Hepatic stellate cell (primary cell): ENCODE measurements at places on chromosomes 4 and X.

GRCh38 chrX:12153741-12154140, 15.5 kb downstream of the FRMPD4 start:
- DNase-seq = no peak

DNA sequence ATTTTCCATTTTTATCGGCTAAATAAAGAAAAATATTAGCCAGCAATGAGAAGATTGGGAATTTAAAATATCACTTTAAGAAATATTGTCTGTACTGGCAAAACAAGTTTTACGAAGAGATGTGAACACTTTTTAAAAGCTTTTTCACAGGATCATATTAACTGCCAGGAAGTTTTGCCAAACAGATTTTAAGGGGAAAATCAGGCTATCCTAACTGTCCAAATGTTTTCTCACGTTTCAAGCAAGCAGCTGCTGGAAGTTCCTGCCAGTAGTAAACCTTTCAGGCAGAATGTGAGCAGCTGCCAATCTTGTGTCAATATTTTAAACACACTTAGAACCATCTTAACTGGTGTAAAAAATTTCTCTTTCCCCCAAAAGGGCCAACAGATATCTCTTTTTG, 101.1 kb downstream of the ADGRL3 start:
- DNase-seq = no peak

DNA sequence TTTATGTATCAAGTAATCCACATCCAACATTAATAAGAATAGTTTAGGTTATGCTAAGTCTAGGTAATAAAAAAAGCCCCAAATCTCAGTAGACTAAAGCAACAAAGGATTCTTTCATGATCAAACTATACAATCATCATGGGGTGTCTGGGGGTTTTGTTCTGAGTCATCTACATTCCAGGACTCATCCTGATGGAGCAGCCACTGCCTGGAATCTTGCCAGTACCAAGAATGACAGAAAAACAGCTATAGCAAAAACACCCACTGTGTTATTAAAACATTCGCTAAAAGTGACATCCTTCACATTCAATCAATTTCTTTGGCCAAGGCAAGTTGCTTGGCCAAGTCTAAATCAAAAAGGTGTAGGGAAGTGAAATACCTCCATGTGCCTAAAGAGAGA, 3.9 kb upstream of the ARHGEF38 start:
- DNase-seq = no peak

- no peak for DNase-seq
These were observed 11.9 kb downstream of the TSC22D3 start for GRCh38 chrX:107763647-107764046.

DNA sequence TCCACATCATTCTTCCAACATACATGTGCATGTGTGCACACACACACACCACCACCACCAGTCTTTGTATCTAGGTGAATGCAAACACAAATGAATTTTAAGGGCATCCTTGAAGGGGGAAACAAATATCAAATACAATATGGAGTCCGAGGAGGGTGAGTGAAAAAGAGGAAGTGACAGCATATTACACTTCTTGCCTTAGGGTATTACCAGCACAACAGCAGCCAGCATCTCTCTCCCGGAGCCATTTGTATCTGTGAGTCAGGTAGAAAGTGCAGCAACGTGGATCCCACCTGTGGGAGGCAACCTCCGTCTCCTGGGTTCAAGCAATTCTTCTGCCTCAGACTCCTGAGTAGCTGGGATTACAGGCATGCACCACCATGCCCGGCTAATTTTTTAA, 483.2 kb downstream of the SMARCA1 start:
- DNase-seq = no peak

DNA sequence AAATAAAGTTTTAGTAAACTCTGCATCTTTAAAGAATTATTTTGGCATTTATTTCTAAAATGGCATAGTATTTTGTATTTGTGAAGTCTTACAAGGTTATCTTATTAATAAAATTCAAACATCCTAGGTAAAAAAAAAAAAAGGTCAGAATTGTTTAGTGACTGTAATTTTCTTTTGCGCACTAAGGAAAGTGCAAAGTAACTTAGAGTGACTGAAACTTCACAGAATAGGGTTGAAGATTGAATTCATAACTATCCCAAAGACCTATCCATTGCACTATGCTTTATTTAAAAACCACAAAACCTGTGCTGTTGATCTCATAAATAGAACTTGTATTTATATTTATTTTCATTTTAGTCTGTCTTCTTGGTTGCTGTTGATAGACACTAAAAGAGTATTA, 370 bp downstream of the ALB start:
- no peak for DNase-seq

DNA sequence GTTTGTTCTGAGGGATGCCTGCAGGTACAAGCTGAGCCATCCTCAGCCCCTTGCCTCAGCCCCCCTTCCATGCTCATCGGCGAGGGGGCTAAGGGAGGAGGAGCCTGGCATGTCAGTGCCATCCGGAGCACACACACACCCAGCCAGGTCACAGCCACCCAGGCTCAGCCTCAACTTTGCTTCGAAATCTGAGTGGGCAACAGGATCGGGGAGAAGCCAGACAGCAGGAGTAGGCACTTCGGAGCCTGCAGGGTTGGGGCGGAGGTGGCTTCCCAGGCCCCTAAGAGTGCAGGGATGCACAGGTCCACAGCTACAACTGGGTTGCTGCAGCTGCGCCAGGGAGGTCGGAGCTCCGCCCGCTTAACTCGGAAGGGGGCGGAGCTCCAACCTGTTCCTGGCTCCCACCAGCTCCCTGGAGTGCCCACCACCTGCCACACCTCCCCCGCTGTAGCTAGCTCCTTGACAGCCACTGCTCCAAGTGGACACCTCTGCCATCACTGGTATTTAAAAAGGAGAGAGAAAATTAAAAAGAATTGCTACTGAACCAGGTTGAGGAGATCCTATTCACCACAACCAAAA, 192.9 kb upstream of the GALNT7 start:
- no peak for DNase-seq

GRCh38 chrX:44447214-44447613, 95.4 kb downstream of the FUNDC1 start:
- no peak for DNase-seq

GRCh38 chr4:1759170-1759817, 33.8 kb upstream of the FGFR3 start:
- DNase-seq = no peak

- DNase-seq = no peak
These were observed 50.7 kb downstream of the UBE2NL start for GRCh38 chrX:143934542-143934941.

GRCh38 chr4:24211856-24212255, 322.0 kb upstream of the PPARGC1A start:
- no peak for DNase-seq

- peak; percentile 29 for DNase-seq
These were observed 69.8 kb downstream of the BMPR1B start for GRCh38 chr4:94827481-94828110.

DNA sequence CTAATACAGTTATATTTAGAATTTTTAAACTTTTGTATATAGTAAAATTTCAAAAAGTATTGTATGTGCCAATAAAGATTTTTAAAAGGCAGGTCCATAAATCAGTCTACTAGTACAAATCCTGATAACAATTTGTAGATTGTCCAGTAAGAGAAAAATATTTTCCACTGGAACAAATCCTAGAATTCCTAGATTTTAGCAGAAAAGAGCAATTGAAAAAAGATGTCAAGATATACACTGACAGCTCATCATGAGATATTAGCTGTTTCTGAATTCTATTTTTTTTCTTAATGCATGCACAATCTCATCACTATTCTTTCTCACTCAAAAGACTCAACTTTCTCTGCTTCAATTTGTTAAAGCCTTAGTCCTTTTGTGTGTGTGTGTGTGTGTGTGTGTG, 289.2 kb upstream of the MAD2L1 start:
- no peak for DNase-seq

DNA sequence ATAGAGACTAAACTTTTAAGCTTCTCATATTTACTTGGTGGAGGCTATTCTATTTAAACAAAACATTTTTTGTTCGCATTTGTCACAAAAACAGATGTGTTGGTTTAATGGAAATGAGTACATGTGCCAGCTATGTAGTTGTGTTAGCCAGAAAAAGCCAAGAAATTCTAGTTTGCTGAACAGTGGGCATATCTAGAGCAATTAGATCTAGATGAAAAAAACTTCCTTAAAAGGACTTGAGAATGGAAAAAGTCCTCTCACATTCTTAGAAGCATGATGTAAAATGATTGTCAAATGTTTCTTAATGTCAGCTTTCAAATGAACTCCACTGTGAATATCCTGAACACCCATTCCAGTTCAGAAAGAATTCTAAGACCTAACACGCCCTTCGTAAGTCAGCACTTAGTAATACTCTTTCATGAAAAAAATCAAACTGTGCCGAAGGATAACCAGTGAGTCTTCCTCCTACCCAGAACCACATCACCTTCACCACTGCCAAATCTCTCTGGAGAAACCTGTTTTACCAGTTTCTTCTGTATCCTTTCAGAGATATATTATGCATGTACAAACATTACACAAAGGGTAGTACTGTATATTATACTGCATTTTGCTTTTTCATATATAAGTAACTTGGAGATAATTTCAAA, 28.2 kb downstream of the PHKA1 start:
- no peak for DNase-seq

DNA sequence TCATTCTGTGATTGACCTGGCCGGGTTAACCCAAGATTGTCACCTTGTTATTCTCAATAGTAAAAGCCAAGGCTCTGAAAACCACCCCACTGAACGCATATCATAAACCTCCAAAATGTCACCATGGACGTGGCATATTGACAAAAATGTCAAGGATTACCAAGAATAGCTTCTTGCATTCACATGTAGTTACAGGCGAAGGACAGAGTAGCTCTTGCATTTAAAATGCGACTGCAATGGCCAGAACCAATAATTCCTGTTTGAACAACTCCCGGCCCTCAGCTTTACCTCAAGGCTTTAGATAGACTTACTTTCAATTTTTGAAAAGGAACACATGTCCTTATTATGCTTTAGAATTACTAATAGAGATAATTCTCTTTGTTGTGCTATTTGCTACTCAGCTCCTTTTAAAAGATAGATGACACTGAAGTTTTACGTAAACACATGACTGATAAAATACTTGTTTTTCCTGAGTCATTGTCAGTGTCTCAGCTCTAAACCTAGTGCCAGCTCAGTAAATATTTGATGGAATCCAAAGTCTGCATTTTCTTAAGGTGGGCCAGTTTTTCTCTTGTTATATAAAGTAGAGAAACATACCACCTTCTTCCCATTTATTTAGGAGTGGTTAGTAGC, 66.3 kb downstream of the CLDN34 start:
- DNase-seq = no peak

GRCh38 chrX:57772637-57773036, 92.6 kb upstream of the NLRP2B start:
- DNase-seq = no peak

DNA sequence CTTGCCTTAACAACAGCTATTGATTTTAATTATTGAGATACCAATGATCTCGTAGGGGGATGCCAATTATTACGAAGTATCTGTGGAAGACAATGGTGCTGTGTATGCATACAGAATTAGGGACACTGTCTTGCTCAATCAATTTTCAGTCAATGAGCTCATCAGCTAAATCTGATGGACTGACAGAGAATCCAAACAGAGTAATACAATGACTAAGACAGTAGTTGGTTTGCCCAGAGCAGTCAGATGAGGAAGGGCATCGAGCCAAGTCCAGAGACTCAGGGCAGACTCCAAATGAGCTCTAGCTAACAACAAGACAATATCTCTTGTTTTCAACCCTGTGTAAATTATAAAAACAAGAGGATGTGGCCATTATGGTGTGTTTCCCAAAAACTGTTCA, 14.7 kb upstream of the GSX2 start:
- peak; percentile 64 for DNase-seq

- DNase-seq = no peak
These were observed 155.2 kb downstream of the SMIM20 start for GRCh38 chr4:26069218-26069617.

DNA sequence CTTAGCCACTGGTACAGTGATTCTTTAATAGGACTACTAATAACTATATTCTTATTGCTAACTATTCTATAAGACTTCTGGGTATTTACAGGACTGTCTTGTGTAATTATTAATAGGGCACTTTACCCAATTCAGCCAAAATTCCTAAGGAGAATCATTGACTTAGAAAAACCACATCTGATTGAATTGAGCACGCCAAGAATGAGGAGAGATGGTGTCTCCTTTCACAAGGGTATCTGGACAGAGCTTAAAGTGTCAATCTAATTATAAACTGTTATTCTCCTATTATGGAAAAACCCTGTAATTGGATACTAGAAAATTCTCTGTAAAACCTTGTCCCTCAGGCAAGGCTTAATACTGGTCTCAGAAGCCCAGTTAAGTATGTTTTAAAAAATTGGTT, 111.1 kb upstream of the TLL1 start:
- DNase-seq = no peak

DNA sequence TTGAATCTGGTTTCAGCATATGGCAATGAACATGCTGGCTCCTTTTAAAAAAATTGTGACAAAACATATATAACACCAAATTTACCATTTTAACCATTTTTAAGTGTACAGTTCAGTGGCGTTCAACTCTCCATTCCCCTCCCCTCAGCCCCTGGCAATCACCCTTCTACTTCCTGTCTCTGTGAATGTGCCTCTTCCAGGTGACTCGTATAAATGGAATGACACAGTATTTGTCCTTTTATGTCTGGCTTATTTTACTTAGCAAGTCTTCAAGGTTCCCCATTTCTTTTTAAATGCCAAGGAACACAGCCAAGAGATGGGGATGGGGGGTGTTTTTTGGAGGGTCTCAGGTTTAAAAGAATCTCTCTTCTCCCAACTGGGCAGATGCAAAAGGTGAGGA, 35.4 kb upstream of the BCLAF3 start:
- DNase-seq = no peak

DNA sequence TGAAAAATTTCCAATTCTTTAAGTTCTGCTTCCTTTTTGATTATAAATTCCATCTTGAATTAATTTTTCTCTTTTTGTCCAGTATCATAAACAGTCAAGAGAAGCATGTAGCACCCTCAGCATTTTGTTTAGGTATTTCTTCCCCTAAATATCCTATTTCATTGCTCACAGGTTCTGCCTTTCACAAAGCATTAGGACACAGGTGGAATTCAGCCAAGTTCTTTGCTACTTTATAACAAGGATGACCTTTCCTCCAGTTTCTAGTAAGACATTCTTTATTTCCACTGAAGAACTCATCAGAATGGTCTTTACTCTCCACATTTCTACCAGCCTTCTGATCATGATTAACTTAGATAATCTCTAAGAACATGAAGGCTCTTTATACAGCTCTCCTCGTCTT, 7.4 kb downstream of the SLC9B1 start:
- DNase-seq = no peak

GRCh38 chr4:87116231-87116630, 104.2 kb downstream of the KLHL8 start:
- no peak for DNase-seq

DNA sequence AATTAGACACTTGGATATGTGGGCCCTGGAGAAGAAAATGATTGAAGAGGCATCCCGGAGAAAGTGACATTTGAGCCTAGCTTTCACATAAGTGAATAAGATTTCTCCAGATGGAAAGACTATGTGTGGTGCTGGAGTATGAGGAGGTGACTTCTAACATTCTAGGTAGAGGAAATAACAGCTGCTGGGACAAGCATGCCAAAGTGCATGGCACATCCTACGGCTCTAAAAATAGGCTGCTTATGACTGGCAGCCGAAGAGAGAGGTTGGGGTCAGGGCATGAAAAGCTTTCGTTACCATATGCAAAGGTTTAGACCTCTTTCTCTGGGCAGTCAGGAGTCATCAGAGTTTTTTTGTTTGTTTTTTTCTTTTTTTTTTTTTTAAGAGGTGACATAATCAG, 142.0 kb downstream of the SOX3 start:
- no peak for DNase-seq
